ENCODE measurements at places on chromosomes 2 and 18.
A peak's percentile ranks its signal among the peaks of the same experiment; 100 is the strongest.

DNA sequence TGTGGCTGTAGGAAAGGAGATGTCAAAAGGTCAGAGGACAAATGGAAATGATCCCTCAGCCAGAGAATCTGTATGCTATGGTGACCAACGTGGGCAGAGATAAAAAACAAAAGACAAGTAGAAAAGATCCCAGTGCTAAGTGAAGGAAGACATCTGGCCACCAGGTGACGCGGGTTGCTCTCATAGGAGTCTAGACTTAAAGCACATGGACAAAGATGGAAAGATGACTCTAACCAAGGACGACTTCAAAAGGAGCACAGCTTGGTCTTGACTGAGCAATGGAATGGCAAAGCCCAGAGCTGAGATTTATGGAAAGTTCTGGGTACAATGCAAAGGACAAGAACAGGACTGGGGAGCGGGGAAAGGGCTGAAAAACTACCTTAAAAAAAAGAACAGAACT, 96.8 kb downstream of the CLIP4 start:
- DNase-seq = no peak

GRCh38 chr2:20439193-20439475, 7.7 kb upstream of the RHOB start:
- DNase-seq = no peak

- no peak for DNase-seq
These were observed 100.3 kb downstream of the B3GNT2 start for GRCh38 chr2:62296034-62296831.

DNA sequence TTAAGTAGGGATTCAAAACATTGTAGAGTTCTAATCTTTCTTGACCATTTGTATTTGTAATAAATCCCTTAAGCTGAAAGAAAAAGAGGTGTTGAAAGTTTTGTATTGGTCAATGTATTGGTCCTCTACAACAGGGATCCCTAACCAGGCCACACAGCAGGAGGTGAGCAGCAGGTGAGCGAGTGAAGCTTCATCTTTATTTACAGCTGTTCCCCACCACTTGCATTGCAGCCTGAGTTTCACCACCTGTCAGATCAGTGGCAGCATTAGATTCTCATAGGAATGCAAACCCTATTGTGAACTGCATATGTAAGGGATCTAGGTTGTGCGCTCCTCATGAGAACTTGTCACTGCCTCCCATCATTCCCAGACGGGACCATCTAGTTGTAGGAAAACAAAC, 715.7 kb upstream of the NXPH2 start:
- no peak for DNase-seq

- DNase-seq = peak; percentile 83
These were observed 7.1 kb downstream of the MREG start for GRCh38 chr2:216006164-216006663.

DNA sequence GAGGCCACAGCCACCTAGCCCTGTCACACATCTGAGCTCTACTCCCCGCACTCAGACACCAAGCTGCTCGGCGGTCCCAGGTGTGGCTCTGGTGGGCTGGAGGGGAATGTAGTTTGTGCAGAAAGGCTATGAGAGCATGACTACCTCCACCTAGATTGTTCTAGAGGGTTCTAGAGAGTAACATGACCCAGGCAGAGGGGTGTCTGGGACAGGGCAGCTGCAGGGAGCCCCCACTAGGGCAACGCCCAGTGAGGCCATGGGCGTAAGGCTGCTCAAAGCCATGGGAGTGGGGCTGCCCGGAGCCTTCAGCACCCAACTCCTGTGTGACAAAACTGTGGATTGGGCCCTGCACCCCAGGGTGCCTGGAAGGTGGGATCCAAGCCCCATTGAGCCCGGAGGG, 511.4 kb upstream of the MYT1L start:
- DNase-seq = no peak

DNA sequence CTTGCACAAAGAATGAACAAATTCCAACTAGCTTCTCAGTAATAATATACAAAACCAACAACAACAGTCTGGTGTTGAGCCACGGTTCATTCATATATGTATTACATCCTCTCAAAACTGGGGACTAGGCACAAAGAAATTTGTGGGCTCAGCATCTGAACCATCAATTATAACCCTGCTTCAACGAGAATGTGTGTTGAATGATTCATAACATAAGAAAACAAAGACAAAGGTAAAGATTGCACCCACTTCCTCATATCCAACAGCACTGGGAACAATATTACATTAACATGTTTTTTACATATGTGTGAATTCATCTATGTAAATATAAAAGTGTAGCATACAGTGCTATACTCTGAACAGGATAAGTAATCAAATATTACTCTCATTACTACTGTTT, 144.8 kb downstream of the CDH2 start:
- DNase-seq = no peak

DNA sequence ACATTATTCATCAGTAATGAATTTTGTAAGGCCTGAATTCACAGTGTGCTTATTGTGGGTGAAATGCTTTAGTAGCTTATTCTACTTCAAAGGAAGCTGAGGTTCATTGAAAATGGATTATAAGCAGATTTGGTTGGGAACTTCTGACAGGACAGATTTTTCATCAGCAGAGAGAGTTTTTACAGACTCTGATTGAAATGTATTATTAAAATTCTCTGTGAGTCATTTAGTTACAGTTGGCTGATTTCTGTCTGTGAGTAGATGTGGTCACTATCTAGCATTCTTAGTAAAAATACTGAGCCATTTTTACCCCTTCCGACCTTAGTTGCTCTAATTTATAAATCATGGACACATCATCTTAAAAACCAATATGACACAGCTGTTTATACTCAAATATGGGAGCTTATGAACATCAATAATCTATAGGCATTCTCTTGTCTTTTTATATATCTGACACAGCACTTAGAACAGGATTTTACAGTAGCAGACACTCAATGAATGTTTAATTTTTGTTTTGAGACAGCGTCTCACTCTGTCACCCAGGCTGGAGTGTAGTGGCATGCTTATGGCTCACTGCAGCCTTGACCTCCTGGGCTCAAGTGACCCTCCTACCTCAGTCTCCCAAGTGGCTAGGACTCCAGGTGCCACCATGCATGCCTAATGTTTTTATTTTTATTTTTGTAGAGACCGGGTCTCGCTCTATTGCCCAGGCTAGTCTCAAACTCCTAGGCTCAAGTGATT, 239.6 kb downstream of the BABAM2 start:
- DNase-seq = no peak

- no peak for DNase-seq
These were observed 563.2 kb downstream of the RNF144A start for GRCh38 chr2:7480431-7480830.

- DNase-seq = peak; percentile 88
These were observed 43.9 kb upstream of the RAPH1 start for GRCh38 chr2:203578759-203579643.

DNA sequence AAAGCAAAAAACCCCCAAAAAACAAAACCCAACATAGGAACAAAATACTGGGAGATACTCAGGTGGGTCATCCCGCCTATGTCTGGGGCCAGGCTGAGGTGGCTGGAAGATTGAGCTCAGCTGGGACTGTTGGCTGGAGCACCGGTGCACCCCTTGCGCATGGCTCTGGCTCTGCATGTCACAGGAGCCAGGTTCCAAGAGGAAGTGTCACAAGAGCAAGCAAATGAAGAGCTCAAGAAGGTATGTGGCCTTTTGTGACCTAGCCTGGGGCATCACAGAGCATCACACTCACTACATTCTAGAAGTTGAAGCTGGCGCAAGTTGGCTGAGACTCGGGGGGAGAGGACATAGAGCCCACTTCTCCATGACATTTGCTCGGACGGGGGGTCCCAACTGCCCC, 40.6 kb downstream of the PDCL3 start:
- no peak for DNase-seq
